Stimulated activated CD4-positive, alpha-beta T cell treated with anti-CD3 and anti-CD28 coated beads, Interleukin-15, amount 100 ng/mL, for 24 hours (primary cell): ENCODE measurements at places on chromosomes 2 and 18.

DNA sequence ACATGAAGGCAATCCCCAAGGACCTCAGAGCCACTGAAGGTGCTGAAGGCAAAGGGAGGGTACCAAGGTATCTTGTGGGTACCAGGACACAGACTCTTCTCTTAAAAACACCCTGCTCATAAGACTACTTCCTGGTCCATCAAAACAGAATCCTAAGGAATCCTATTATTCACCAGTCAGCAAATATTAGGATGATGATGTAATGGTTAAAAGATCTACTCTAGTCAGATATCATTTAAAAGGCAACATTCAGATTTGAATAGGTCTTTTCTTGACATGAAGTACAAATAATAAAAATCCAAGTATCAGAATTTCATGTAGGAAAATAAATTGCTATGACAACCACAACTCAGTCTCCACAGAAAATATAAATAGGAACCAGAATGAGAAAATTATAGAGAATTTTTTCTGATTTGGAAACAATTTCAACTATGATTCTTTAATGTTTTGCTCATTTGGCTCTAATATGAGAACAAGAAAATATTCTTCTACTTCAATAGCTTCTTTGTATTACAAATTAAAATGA, 77.8 kb upstream of the ZNF397 start:
- no peak for DNase-seq

GRCh38 chr2:88196490-88197087, 26.4 kb downstream of the THNSL2 start:
- DNase-seq: no peak

- DNase-seq: peak; percentile 34
These were observed 24.3 kb upstream of the ID2 start for GRCh38 chr2:8657423-8658062.

GRCh38 chr2:188207554-188207953, 84.1 kb upstream of the GULP1 start:
- no peak for DNase-seq

- DNase-seq: no peak
These were observed 1.1 kb downstream of the ENOSF1 start for GRCh38 chr18:711310-711656.

DNA sequence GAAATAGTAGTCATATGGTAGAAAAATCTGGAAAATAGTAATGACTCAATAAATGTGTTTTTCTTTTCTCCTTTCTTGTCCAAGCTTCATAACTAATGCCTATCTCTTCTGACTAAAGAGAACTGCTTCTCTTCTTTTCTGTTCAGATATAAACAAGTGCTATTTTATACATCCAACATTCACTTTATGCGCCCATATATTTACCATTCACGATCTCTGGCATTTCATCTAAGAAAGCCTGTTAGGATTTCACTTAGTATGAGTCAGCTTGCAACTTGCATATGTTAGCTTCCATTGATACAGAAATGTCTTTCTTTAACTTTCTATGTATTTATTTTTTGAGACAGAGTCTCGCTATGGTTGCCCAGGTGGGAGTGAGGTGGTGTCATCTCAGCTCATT, 224.9 kb downstream of the VAPA start:
- no peak for DNase-seq

DNA sequence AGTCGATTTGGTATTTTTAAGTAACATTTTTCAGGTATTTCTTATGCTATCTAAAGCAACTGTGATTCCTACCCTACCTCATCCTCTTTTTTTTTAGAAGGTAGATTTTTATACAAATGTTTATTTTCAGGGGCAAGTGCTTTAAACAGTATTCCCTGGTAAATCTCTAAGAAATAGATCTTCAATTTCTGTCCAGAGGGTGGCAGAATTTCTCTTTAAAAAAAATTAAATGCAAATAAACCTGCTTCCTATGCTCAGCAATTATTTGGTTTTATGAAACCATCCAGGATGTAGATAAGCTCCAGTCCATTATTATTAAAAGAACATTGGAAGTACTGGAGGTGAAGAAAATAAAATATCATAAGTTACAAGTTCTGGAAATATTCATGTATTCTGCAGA, 191.9 kb downstream of the MYO3B start:
- DNase-seq: no peak

GRCh38 chr2:159856760-159857159, 58.8 kb upstream of the CD302 start:
- DNase-seq: no peak

DNA sequence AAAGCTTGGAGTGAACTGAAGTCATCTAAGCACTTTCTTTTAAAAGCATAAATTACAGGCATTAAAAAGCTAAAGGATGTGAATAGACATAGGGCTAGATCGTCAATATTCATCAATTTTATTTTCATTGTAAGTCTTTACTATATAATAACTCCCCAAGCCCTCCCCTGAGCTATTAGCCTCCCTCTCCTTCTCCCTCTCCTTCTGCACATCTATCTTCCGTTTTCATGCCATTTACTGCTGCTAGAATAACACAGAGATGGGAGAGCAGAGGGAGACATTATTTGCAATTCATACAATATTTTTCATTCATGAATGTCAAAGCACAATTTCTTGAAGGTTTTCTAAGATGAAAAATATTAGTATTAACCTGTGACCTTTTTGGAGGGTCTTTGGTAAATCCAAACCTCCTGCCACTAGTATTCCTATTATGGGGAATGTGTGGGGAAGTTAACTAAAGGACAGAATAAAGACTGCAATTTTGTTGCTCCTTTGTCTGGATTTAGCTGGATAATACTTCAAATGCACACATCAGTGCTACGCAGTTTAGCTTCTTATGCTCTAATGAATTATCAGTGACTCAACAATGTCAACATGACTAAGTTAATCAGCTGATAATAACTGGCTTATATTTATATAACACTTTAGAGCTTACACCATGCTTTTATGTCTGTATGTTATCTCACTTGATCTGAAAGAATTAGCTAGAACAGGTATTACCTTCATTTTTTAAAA, 28.2 kb upstream of the MFF start:
- DNase-seq: no peak

DNA sequence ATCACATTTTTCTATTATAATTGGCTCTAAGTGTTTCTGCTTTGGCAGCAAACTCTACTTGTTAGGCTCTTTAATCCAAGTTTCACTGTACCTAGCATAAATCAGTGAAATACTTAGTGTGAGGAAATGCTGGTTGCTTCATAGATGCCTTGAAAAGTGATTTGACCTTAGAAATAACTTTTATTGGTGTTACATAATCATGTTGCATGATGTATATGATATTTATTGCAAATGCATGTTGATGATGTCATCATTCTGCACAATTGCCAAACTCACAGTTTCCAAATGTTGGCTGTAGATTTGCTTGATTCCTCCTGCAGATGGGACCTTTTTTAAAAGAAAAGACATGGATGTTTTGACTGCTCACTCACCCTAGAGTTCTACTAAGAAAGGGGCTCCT, 137.6 kb upstream of the BCL2L11 start:
- DNase-seq: no peak

DNA sequence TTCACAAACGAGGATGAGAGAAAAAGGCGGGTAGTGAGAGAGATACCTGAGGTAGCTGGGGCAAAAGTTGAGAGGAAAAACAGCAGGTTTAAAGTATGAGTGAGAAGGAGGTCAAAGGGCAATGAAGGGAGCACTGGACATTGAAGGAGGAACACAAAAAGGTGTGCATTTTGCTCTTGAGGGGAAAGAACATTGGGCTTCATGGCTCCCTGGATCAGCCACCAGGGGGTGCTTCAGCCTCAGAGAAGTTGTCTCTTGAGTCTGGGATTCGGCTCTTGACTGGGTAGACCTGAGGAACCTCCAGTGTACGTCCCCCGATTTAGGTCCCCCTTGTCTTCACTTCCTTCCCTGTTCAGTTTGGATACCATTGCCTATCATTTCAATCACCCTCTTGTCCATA, 128.5 kb downstream of the RAPGEF4 start:
- DNase-seq: peak; percentile 70

DNA sequence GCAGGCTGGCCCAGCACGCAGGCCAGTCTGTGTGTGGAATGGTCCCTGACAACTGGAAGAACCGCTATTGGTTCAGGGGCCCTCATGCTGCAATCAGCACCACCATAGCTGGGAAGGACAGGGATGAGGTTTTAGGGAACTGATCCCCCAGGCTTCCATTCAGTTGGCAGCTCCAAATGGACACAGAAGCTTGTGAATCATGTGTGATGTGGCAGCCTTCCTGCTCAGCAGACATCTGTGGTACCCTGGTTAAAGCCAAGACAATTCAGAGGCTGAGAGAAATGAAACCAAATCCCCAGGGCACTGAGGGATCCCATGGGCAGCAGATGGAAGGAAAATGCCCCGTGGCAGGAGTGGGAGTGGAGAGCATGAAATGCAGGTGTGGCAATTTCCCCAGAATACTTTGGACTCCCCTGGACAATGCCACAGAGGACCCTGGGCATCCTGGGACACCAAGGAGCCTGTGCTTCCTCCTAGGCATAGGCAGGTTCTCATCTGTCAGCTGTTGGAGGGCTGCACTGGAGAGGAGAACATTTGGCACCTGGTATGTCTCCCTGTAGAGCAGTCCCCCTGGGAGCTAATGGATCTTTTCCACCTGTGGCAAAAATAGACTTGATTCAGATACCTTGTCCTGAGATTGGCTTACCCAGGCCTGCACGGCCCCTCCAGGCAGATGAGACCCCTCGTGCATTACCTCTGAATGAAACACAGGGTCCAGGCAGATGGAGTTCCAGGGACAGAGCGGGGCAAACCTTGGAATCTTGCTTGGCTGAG, 162.2 kb upstream of the BCL2L11 start:
- DNase-seq: no peak

GRCh38 chr18:36706134-36706881, 122.5 kb downstream of the TPGS2 start:
- no peak for DNase-seq

GRCh38 chr18:45774065-45774521, 50.1 kb downstream of the SLC14A1 start:
- DNase-seq: no peak

DNA sequence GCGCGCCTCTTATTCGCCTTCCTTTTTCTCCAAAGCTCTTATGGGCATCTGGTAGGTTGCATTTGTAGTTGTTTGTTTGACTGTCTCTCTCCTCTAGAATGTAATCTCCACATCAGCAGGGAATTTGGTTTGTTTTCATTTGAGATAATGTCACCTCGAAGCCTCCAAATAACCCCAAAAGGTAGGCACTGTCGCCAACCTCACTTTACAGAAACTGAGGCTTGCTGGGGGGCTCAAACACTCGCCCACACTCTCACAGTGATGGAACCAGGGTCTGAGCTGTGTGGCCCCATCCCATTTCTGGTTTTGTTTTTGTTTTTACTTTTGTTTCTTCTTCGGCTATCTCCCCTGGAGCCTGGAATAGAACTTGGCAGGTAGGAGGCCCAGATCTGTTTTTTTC, 172.2 kb upstream of the MYCN start:
- no peak for DNase-seq
